Cerebellar nuclear complex (tissue), 1 donor: ENCODE measurements at places on chromosomes 13 and 19.

GRCh38 chr13:75318138-75318833, 163.7 kb downstream of the TBC1D4 start:
- DNase-seq = no peak

- no peak for DNase-seq
These were observed 74.8 kb upstream of the STK24 start for GRCh38 chr13:98651744-98652143.

DNA sequence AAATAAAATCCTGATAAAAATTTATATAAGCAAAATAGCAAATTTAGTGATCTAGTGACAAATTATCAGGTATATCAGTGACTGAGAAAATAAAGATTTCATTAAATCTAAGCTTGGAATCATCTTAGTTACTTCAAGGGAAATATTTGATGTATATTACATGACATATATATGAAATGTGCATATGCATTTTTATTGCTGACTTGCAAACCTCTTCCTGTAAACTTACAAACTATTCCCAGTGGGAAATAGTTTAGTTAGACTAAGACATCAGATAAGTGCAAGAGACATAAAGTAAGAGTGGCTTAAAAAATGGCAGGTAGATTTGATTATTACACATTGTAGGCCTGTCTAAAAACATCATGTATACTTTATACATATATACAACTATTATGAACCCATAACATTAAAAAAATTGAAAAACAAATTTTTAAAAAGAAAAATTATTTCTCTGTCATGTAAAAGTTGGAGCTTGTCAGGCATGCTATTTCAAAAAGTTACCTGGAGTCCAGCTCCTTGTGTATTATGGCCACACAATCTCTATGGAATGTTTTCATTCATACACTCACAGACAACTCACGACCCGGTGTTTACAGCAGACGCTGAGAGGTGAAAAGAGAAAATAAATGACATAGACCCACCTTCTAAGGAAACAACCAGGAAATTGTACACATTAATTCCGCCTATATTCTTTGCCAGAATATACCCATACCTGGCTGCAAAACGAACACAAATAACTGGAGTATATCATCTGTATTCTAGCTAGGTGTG, 724.5 kb downstream of the SLITRK6 start:
- no peak for DNase-seq

DNA sequence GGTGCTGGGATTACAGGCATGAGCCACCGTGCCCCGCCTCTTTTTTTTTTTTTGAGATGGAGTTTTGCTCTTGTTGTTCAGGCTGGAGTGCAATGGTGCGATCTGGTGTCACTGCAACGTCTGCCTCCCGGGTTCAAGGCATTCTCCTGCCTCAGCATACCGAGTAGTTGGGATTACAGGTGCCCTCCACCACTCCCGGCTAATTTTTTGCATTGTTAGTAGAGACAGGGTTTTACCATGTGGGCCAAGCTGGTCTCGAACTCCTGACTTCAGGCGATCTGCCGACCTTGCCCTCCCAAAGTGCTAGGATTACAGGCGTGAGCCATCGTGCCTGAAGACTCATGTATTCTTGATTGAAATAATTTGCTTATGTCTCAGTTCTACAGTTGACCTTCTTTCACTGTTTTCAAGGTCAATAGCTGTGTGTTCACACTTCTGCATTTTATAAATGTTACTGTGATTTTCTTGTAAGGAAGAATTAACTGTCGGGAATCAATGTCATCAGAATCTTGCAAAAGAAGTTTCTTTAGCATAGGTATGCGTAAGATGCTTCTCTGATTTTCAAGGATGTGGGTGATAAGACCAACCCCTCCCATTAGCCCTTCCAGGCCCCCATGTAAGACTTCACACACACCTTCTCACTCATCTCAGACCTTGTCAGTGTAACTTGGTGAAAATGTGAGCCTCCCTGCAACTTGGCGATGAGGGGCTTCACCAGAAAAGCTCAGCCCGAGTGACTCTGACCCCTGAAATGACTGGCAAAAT, 12.7 kb upstream of the ZNF701 start:
- DNase-seq = no peak

- DNase-seq = no peak
These were observed 172.5 kb downstream of the FLT1 start for GRCh38 chr13:28322256-28322905.
